Stimulated activated naive CD8-positive, alpha-beta T cell treated with anti-CD3 and anti-CD28 coated beads, Interleukin-15, amount 100 ng/mL, for 72 hours (primary cell): ENCODE measurements at places on chromosomes 4 and X.

GRCh38 chr4:76996445-76996844 is 46.9 kb downstream of the SEPTIN11 start:
- no peak for DNase-seq

DNA sequence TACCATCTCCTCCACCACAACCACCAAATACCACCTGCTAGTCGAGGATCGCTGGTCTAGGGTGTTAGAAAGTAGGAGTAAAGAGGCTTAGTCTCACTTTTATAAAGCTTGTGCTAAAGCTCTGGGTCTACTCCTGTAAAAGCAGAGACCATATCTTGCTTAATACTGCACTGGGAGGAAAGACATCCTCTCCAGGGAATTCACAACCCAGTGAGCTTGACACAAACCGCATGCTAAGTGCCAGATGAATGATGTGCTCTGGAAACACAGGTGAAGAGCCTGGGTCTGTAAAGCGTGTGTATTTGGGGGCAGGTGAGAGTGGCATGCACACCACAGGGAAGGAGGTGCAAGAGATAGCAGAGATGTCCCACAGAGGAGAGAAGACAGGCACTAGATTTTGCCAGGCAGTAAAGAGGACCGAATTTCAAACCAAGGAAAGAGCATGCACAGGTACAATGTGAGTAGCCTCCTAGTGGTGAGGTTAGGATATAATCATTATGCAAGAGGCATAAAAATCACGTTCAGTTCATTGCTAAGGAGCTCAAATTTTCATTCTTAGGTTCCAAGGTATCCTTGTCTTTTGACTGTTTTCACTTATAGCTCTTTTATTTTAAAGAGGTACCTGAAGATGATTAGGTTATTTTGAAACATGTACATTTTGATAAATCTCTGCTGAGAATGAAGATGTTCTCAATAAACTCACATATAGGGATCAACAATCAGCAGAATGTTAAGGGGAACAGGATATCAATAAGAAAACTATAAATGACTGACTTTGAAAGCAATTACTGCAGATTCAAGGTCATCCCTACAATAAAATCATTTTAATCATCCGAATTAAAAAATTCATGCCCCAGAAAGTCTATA is 20.7 kb downstream of the TAPT1 start:
- DNase-seq = no peak

GRCh38 chrX:154534526-154535322 is 11.9 kb downstream of the G6PD start:
- peak; percentile 83 for DNase-seq

DNA sequence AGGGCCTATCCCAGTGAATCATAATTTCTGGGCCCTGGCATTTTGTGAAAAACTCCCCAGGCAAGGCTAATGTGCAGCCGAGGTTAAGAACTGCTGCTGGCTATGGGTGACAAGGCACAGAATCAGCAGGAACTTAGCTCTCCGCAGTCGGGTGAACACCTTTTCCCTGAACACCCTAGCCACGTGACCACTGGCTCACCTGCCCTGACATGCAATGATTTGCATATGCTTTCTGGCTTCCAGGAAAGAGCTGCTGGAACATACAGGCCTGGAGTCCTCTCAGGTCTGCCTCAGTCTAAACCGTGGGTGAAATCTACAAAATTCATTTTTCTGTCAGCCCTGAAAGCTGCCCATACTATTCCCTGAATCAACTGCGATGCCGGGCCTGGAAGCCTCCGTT is 56.6 kb downstream of the ZNF827 start:
- no peak for DNase-seq

DNA sequence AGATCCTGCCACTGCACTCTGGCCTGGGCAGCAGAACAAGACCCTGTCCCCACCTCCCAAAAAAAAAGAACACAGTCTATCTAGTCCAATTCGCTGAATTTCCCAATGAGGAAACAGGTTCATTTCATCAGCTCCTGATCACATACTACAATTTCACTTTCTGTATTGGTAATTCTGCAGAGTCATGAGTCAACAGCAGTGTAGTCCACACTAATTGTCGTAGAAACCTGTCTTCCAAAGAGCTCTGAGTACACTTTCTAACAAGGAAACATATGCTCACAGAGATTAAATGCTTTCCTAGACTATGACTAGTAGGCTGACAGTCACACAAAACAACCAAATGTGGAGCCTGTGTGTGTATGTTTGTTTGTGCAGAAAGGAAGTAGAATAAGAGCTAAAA is 91.9 kb downstream of the GPC4 start:
- DNase-seq = no peak

- no peak for DNase-seq
These were observed 115.1 kb downstream of the SH3KBP1 start for GRCh38 chrX:19772096-19772821.

- DNase-seq = no peak
These were observed 1.6 kb upstream of the ARMCX4 start for GRCh38 chrX:101483705-101484104.

GRCh38 chrX:18864390-18864920 is 119.5 kb downstream of the PHKA2 start:
- no peak for DNase-seq

- DNase-seq = no peak
These were observed 38.2 kb downstream of the CSN3 start for GRCh38 chr4:70280567-70280966.

- no peak for DNase-seq
These were observed 67.1 kb downstream of the ATXN3L start for GRCh38 chrX:13252726-13253125.

GRCh38 chrX:24561121-24561520 is 86.0 kb downstream of the PCYT1B start:
- no peak for DNase-seq

- DNase-seq = no peak
These were observed 150.0 kb downstream of the ANAPC10 start for GRCh38 chr4:144948009-144948408.

DNA sequence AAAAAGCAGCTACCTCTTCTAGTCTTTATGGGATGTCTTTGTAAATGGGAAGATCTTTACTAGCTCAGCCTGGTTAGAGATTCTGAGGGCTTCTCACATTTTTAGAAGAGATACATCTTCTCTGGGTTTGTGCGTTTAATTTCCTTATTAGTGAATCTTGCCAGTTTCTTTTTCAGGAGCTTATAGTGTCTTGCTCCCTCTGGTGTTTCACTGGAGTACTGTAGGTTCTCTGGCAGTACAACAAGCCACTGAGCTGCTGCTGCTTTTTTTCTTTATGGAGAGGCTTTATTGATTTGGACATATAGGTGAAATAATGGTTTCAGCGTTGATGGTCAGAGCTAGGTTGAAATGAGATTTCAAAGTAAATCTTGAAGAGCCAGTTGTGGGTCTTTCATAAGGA is 82.9 kb downstream of the LAS1L start:
- DNase-seq = peak; percentile 1

- DNase-seq = no peak
These were observed 55.0 kb upstream of the FAM9B start for GRCh38 chrX:9088896-9089295.

GRCh38 chr4:145619639-145619996 is 433 bp downstream of the MMAA start:
- peak; percentile 78 for DNase-seq
